ENCODE measurements at places on chromosomes 7 and 10. TPM values are rescaled to one million over a fixed set of nuclear protein-coding genes. Genes with fewer than 3 reads are reported as not detected.

DNA sequence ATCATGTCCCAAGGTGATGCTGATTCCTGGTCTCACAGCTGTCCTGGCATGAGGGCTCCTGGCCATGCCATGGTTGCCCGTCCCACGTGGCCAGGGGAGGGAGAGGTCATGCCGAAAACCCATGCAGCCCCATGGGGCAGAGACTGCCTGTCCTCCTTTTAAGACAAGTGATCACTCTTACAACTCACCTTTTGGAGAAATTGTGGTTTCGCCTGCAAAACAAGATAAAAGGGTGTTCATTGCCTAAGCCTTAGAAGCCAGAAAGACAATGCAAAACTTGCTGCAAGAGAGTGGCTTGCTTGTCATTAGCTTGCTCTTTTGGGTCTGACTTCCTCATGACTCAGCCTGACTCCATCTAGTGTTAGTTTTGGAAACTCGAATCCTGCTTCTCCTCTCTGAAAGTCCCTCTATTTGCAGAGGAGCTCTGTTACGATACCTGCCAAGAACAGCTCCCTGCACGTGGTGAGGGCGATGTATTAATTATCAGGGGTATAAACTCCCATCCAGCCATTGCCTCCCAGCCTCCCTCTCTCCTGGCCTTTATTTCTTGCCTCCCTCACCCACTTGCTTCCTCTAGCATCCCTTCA lies 26.7 kb downstream of the TMEM273 start:
- H3K27ac ChIP-seq, result no peak overlapping the region
- H3K36me3 ChIP-seq, result no peaks in the 10 kb centered on the region
- no peak overlapping the region for H3K4me3 ChIP-seq
- peaks cover 8% of the 10 kb centered on the region for H3K4me1 ChIP-seq
- peak; percentile 13 for DNase-seq

DNA sequence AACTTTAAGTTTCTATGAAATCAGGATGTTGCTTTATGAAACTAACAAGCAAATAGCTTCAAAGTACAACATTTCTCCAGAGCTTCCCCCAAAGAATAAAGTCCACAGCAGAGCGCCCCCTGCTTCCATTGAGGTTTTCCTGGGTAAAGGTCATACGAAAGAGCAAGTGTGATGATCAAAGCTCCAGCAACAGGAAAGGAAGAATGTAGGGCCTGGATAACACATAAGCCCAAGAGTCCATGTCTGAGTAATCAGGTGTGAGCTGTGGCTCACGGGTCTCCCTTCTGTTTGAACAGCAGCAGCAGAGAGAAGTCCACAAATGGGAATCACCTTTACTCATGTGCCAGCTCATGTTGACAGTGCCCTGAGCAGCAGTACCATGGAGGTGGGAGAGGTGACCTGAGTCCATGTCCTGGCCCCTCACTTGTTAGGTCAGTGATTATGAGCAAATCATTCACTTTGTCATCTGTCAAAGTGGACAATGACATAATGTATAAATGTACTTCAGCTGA lies 50.5 kb downstream of the MRPL32 start:
- no peak for DNase-seq
- no peaks in the 10 kb centered on the region for H3K4me1 ChIP-seq
- no peaks in the 10 kb centered on the region for H3K27me3 ChIP-seq
- no peak overlapping the region for H3K27ac ChIP-seq
- H3K4me3 ChIP-seq, result no peak overlapping the region
- H3K36me3 ChIP-seq, result no peaks in the 10 kb centered on the region

TCAF2 gene
- total RNA-seq, result 2.3 TPM

- no peak overlapping the region for H3K27ac ChIP-seq
- H3K27me3 ChIP-seq, result no peaks in the 10 kb centered on the region
- no peaks in the 10 kb centered on the region for H3K4me1 ChIP-seq
Observed at GRCh38 chr10:107733328-107734130, 569.0 kb upstream of the SORCS1 start.

- H3K4me3 ChIP-seq, result no peak overlapping the region
- peaks cover 89% of the 10 kb centered on the region for H3K36me3 ChIP-seq
- H3K4me1 ChIP-seq, result peaks cover 25% of the 10 kb centered on the region
- DNase-seq, result no peak
- H3K27me3 ChIP-seq, result no peaks in the 10 kb centered on the region
- H3K27ac ChIP-seq, result no peak overlapping the region
Observed at GRCh38 chr7:776992-777727, 50.1 kb upstream of the PRKAR1B start.

- no peak for DNase-seq
- no peaks in the 10 kb centered on the region for H3K27me3 ChIP-seq
- H3K36me3 ChIP-seq, result no peaks in the 10 kb centered on the region
Observed at GRCh38 chr10:123878666-123879303, 12.8 kb downstream of the CPXM2 start.

CALML3 gene
- total RNA-seq, result not detected

DNA sequence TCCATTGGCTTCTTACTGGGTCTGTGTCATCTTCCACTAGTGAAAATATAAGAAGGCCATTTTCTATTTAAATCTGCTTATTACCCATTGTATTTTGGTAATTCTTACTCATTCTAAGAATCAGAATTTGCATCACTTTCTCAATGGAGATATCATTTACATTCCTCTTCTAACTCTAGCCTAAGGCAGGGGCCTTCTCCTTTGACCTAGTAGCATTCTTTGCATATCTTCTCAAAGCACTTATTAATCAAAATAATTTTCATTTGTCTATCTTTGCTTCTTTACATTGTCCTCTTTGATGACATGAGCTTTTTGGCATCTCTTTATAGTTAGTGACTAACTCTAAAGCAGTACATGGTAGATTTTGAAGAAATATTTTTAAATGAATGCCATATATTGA lies 400.9 kb upstream of the SEMA3D start:
- H3K27ac ChIP-seq, result no peak overlapping the region
- no peak overlapping the region for H3K4me3 ChIP-seq
- H3K27me3 ChIP-seq, result no peaks in the 10 kb centered on the region
- no peaks in the 10 kb centered on the region for H3K4me1 ChIP-seq
- no peaks in the 10 kb centered on the region for H3K36me3 ChIP-seq

- H3K4me1 ChIP-seq, result peaks cover 7% of the 10 kb centered on the region
- no peak overlapping the region for H3K27ac ChIP-seq
- no peaks in the 10 kb centered on the region for H3K27me3 ChIP-seq
- no peak for DNase-seq
- H3K36me3 ChIP-seq, result no peaks in the 10 kb centered on the region
- no peak overlapping the region for H3K4me3 ChIP-seq
Observed at GRCh38 chr7:11191574-11192220, 218.0 kb downstream of the PHF14 start.

FAM131B gene
- 53.5 TPM for total RNA-seq

DNA sequence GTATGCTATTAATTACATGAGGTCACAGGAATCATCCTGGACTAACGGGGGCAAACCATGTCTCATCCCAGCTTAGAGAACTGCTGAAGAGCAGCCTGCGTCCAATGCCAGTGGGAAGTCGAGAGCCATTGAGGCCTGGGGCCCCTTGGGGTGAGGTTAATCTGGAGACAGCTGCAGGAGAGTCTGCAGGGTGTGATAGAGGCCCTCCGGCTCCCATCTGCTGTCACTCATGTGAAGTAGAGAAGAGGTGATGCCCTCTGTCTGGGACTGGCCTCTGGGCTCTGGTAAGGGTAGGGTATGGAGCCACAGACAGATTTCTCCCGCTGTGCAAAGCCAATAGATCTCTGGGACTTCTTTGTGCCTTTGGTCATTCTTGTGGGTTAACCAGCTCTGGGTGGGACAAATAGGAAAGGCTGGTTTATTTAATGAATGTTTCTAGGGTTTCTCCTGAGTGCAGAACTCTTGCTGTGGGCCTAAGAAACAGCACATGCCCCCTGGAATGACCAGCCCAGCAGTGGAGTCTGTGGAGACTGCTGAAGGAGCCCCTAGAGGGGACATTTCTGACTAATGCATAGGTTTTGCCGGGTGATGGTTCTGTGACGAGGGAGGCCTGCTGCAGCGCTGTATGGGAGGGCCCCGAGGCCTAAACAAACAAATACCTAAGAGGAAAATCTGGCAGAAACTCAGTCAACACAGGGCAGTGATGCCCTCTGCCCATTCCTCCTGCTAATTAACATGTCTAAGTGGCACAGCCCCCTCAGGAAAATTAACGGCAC lies 34.5 kb downstream of the CRHR2 start:
- no peaks in the 10 kb centered on the region for H3K4me1 ChIP-seq
- DNase-seq, result no peak
- no peak overlapping the region for H3K27ac ChIP-seq
- no peak overlapping the region for H3K4me3 ChIP-seq
- H3K36me3 ChIP-seq, result peaks cover 12% of the 10 kb centered on the region

GRCh38 chr10:95242581-95243317 lies 48.1 kb downstream of the PDLIM1 start:
- no peak overlapping the region for H3K27ac ChIP-seq
- no peaks in the 10 kb centered on the region for H3K27me3 ChIP-seq
- DNase-seq, result peak; percentile 45
- peaks cover 3% of the 10 kb centered on the region for H3K4me1 ChIP-seq
- no peaks in the 10 kb centered on the region for H3K36me3 ChIP-seq

GRCh38 chr10:64619102-64619501 lies 1097.9 kb downstream of the REEP3 start:
- no peaks in the 10 kb centered on the region for H3K4me1 ChIP-seq
- H3K36me3 ChIP-seq, result no peaks in the 10 kb centered on the region
- no peaks in the 10 kb centered on the region for H3K27me3 ChIP-seq
- H3K4me3 ChIP-seq, result no peak overlapping the region

DNA sequence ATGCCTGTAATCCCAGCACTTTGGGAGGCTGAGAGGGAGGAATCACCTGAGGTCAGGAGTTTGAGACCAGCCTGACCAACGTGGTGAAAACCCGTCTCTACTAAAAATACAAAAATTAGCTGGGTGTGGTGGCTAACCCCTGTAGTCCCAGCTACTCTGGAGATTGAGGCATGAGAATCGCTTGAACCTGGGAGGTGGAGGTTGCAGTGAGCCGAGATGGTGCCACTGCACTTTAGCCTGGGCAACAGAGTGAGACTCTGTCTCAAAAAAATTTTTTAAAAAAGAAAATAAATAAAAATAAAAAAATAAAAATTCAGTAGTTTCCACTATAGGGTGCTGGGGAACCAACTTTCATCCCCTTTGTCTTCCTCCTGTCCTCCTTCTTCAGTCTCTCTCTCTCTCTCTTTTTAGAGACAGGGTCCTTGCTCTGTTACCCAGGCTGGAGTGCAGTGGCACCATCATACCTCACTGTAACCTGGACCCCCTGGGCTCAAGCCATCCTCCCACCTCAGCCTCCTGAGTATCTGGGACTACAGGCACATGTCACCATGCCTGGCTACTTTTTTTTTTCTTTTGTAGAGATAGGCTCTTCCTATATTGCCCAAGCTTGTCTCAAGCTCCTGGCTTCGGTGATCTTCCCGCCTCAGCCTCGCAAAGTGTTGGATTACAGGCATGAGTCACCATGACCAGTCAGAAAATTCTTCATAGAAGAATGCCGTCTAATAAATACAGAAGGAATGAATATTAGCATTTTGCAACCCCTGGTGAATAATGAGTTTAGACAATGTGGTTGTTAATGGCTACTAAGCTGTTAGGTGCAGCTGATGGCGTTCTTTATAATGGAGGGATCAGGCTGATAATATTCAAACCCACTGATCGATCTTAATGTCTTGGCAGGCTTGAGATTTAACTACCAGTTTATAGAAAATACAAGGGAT lies 20.6 kb downstream of the RBM20 start:
- no peaks in the 10 kb centered on the region for H3K4me1 ChIP-seq
- H3K36me3 ChIP-seq, result no peaks in the 10 kb centered on the region
- no peak overlapping the region for H3K4me3 ChIP-seq
- no peak overlapping the region for H3K27ac ChIP-seq

- no peaks in the 10 kb centered on the region for H3K4me1 ChIP-seq
- peaks cover 2% of the 10 kb centered on the region for H3K36me3 ChIP-seq
- DNase-seq, result no peak
- H3K27ac ChIP-seq, result no peak overlapping the region
- no peaks in the 10 kb centered on the region for H3K27me3 ChIP-seq
- H3K4me3 ChIP-seq, result no peak overlapping the region
Observed at GRCh38 chr10:74061104-74061503, 63.2 kb downstream of the VCL start.

ITGA8 gene
- total RNA-seq, result 55.2 TPM

- no peak overlapping the region for H3K27ac ChIP-seq
- DNase-seq, result no peak
- no peaks in the 10 kb centered on the region for H3K27me3 ChIP-seq
- H3K36me3 ChIP-seq, result peaks cover 2% of the 10 kb centered on the region
- H3K4me3 ChIP-seq, result no peak overlapping the region
Observed at GRCh38 chr10:42640610-42641229, 2.4 kb upstream of the ZNF33B start.

DNA sequence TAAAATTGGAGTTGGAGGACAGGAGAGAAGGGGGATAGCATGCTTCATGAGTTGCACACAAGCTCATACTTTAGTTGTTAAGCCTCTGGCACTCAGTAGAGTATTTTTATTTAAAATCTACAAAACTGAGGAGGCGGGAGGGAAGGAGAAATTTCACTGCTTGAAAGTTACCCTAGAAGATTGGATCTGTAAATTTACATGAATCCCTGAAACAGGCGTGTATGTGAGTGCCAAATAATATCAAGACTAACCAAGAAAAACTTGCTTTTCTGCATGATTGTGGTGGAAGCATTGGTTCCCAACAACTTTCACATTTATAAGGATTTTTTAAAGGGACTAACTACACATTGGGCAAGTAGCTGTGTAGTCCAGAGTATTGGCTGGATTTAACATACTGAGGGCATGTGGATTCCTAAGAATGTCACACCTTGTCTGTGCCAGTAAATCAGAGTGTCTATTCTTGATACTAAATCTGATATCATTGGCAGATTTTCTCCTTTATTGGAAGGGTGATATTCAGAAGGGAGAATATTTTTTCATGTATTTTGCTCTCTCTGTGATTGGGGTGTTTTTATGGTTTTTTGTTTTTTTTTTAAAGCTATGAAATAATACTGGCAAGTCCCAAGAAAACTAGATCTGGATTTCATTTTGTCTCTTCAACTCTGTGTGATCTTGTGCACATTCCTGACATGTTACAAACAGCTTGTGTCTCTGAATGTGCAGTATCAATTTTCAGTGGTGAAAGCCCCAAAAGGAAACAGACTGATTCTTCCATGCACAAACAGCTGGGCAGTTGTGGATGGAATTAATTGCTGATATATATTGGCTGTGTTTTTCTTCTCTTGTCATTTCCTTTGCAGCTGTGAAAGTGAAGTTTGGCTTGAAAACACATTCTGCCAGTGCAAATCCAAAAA lies 67.2 kb downstream of the ADD3 start:
- DNase-seq, result no peak
- H3K36me3 ChIP-seq, result no peaks in the 10 kb centered on the region
- no peak overlapping the region for H3K4me3 ChIP-seq
- no peaks in the 10 kb centered on the region for H3K27me3 ChIP-seq
- no peaks in the 10 kb centered on the region for H3K4me1 ChIP-seq

IGFBP3 gene
- 68.0 TPM for total RNA-seq

DNA sequence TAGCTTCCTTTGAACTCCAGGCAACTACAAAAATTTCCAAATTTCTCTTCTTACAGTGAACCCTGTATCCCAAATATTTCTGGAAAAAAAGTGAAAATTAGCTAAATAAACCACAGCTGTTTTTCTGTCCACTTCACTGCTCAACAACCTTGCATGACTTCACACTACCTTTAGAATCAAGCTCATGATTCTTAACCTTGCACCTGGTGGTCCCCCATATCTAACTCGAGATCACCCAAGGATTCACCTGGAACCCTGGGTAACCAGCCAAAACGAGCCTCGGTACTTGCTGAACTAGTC lies 47.5 kb downstream of the PDLIM1 start:
- no peaks in the 10 kb centered on the region for H3K36me3 ChIP-seq
- H3K27ac ChIP-seq, result no peak overlapping the region
- no peaks in the 10 kb centered on the region for H3K27me3 ChIP-seq
- H3K4me1 ChIP-seq, result no peaks in the 10 kb centered on the region

OR2A12 gene
- not detected for total RNA-seq
